ENCODE measurements at places on chromosomes 1 and 21. TPM values are rescaled to one million over a fixed set of nuclear protein-coding genes. Genes with fewer than 3 reads are reported as not detected.
A peak's percentile ranks its signal among the peaks of the same experiment; 100 is the strongest.

Gene DRAXIN
- total RNA-seq = not detected

- H3K36me3 ChIP-seq = no peaks in the 10 kb centered on the region
- H3K27me3 ChIP-seq = peaks cover 5% of the 10 kb centered on the region
- no peak for DNase-seq
- H3K4me1 ChIP-seq = peaks cover 8% of the 10 kb centered on the region
These were observed 10.4 kb downstream of the JUN start for GRCh38 chr1:58773406-58773840.

Gene LCE1B
- total RNA-seq = not detected

DNA sequence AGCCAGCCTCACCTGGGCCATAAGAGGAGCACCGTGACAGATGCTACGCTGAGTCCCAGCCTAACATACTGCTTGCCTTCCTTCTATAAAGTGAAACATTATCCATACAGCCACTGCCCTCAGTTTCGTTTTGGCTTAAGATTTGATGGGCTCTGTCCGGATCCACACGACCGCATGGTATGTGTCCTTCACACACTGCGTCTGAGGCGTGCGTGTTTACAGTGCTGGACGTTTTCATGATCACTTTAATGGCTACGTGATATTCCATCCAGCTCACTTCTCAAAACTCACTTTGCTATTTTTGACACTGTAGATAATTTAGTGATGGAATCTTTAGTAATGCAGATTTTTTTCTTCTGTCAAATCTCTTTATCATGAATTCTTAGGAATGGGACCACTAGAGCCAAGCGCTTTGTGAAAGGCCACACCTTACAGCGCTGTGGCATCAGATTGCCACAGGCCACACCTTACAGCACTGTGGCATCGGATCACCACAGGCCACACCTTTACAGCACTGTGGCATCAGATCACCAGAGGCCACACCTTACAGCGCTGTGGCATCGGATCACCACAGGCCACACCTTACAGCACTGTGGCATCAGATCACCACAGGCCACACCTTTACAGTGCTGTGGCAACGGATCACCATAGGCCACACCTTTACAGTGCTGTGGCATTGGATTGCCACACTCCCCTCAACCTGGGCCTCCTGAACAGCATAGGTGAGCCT, 47.1 kb downstream of the PRDM15 start:
- H3K4me3 ChIP-seq = no peak overlapping the region
- no peak for DNase-seq

Gene SELP
- total RNA-seq = 2.3 TPM

Gene POU2F1
- 31.2 TPM for total RNA-seq

DNA sequence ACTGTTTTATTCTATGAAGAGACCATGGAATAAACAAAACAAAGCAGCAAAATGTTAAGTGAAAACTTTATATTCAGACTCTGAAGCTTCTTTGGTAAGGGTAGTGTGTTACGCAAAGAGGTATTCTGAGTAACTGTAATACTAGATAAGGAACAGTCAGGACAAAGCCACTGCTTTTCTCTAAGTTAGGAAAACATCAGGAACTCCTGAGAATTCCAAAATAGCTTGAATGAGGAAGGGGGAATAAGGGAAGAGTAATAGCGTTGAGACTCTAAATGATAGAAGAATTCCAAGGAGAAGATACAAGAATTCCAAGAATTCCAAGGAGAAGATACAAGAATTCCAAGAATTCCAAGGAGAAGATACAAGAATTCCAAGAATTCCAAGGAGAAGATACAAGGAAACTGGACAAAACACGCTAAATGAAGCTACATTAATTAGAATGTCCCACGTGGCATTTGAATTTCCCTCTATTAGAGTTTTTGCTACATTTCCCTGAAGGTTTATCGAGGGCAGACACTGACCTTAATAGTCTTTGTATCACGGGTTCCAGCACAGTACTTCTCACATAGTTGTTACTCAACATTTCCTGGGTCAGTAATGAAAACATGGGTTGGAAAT, 71.5 kb downstream of the SMYD3 start:
- no peak overlapping the region for H3K27ac ChIP-seq
- no peak overlapping the region for H3K4me3 ChIP-seq
- no peak for DNase-seq
- H3K36me3 ChIP-seq = no peaks in the 10 kb centered on the region
- H3K27me3 ChIP-seq = no peaks in the 10 kb centered on the region
- H3K4me1 ChIP-seq = no peaks in the 10 kb centered on the region

DNA sequence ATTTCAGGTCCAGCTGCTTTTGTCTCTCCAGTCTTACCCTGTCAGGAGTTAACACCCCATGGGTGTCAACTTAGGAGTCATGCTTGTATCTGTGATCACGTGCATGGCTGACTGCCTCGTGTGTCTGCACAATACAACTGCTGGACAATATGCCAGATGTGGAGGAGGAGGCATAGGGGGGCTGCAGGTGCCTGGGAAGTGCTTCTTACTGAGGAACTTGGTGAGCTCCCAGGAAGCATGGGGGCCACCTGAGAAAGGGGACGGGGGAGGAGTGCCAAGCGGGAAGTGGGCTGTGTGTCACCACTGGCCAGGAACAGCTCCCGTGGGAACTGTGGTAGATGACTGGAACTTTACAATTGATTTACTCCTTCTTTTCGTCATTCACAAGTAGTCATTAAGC, 9.5 kb downstream of the RHEX start:
- peaks cover 13% of the 10 kb centered on the region for H3K4me1 ChIP-seq
- H3K4me3 ChIP-seq = no peak overlapping the region
- H3K27ac ChIP-seq = no peak overlapping the region
- no peaks in the 10 kb centered on the region for H3K36me3 ChIP-seq

DNA sequence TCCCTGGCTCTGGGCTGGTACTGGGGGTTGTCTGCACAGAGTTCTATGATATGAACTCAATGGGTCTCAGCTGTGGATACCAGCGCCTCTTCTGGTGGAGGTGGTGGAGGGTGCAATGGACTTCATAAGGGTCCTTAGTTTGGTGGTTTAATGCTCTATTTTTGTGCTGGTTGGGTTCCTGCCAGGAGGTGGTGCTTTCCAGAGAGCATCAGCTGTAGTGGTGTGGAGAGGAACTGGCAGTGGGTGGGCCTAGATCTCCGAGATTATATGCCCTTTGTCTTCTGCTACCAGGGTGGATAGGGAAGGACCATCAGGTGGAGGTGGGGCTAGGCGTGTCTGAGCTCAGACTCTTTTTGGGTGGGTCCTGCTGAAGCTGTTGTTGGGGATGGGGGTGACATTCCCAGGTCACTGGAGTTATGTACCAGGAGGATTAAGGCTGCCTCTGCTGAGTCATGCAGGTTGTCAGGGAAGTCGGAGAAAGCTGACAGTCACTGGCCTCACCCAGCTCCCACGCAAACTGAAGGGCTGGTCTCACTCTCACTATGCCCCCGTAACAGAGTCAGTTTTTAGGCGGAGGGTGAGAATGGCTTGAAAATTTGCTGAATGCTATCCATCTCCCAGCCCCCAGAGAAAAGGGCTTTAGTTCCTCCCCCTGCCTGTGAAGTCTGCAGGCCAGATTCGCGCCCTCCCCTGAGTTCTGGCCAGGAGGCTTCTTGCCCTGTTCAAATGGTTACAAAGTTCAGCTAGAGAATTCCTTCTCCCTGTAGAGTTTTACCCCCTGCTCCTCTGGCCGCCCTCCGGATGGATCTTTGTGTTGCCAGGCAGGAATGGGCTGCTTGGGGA, 902.9 kb downstream of the LTN1 start:
- H3K4me3 ChIP-seq = no peak overlapping the region
- H3K27me3 ChIP-seq = no peaks in the 10 kb centered on the region

Gene LCE3E
- total RNA-seq = not detected

GRCh38 chr21:26900980-26901379, 55.8 kb upstream of the ADAMTS1 start:
- peaks cover 3% of the 10 kb centered on the region for H3K36me3 ChIP-seq
- no peaks in the 10 kb centered on the region for H3K27me3 ChIP-seq
- no peak overlapping the region for H3K27ac ChIP-seq
- H3K4me1 ChIP-seq = no peaks in the 10 kb centered on the region

DNA sequence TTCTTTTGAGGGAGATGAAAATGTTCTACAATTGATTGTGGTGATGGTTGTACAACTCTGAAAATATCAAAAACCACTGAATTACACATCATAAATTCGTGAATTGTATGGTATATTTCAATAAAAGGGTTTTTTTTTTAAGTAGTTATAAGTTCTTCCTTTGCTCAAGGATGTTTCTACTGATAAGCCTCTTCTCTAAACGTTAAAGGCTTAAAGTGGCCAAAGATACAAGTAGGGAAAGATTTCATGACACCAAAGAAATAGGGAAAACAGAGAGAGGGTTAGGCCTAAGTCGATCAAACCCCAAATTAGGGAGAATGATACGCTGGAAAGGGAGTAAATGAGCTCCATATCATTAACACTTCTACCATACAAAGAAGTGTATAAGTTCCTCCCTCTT, 4.1 kb downstream of the KDM5B start:
- H3K4me3 ChIP-seq = no peak overlapping the region
- no peak for DNase-seq
- no peaks in the 10 kb centered on the region for H3K36me3 ChIP-seq
- H3K27me3 ChIP-seq = no peaks in the 10 kb centered on the region
- peaks cover 24% of the 10 kb centered on the region for H3K4me1 ChIP-seq
- no peak overlapping the region for H3K27ac ChIP-seq

- H3K36me3 ChIP-seq = peaks cover 3% of the 10 kb centered on the region
- H3K4me1 ChIP-seq = peaks cover 15% of the 10 kb centered on the region
- DNase-seq = no peak
These were observed 15.2 kb downstream of the DOP1B start for GRCh38 chr21:36171741-36172331.

- H3K4me3 ChIP-seq = no peak overlapping the region
- no peak overlapping the region for H3K27ac ChIP-seq
- no peaks in the 10 kb centered on the region for H3K36me3 ChIP-seq
- no peaks in the 10 kb centered on the region for H3K27me3 ChIP-seq
- H3K4me1 ChIP-seq = peaks cover 3% of the 10 kb centered on the region
These were observed 10.4 kb downstream of the MUL1 start for GRCh38 chr1:20497506-20497905.

GRCh38 chr1:178752891-178753290, 27.8 kb downstream of the RALGPS2 start:
- no peaks in the 10 kb centered on the region for H3K27me3 ChIP-seq
- H3K4me3 ChIP-seq = no peak overlapping the region
- H3K36me3 ChIP-seq = no peaks in the 10 kb centered on the region

DNA sequence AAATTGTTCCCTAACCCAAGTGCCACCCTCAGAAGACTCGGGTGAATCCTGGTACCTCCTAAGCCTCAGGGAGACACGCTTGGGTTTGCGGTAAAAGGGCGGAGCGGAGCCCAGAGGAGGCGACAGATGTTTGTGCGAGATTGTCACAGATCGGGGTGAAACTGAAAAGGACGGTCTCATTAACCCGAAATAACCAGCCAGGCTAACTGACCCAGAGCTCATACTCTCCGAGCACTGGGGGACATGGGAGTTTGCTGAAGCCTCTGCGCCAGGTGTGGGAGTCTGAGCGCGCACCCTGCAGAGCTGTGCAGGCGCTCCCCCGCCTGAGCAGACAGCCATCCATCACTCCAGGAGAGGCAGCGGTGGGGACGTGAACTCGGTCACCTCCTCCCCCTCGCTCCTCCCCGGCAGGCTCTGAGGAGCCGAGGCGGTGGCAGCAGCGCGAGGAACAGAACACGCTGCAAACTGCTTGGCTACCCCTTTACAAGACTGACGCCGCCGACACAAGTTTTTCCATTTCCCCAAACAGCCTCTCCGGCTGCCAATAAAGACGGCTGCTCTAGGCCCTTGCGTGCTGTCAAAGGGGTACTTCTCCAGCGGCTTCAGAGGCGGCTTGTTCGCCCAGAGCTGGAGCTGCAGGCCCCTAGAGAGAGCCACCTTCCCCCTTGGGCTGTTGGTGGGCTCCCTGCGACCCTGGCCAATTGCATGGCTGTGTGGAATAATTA, 43.5 kb downstream of the RRAGC start:
- no peak for DNase-seq
- no peak overlapping the region for H3K27ac ChIP-seq
- H3K27me3 ChIP-seq = peaks cover 83% of the 10 kb centered on the region

DNA sequence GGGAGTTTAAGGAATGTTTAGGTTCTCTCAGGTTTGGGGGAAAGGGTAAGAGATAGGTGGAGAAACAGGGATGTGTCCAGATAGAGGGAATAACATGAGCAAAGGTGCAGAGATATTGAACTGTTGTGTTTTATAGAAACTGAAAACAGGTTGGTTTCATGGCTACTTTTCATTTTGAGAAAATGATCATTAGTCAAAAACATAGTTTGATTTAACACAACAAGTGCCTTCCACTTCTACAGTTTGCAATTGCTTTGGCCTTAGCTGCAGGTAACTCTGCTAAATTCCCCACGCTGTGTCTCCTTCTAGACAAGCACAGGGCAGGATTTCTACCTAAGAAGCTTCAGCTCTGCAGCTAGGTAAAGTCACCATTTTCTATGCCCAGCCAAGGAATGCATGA, 124.9 kb downstream of the RGS2 start:
- H3K4me1 ChIP-seq = no peaks in the 10 kb centered on the region
- no peak for DNase-seq
- H3K27me3 ChIP-seq = no peaks in the 10 kb centered on the region
- no peak overlapping the region for H3K4me3 ChIP-seq
- H3K36me3 ChIP-seq = no peaks in the 10 kb centered on the region
- no peak overlapping the region for H3K27ac ChIP-seq

DNA sequence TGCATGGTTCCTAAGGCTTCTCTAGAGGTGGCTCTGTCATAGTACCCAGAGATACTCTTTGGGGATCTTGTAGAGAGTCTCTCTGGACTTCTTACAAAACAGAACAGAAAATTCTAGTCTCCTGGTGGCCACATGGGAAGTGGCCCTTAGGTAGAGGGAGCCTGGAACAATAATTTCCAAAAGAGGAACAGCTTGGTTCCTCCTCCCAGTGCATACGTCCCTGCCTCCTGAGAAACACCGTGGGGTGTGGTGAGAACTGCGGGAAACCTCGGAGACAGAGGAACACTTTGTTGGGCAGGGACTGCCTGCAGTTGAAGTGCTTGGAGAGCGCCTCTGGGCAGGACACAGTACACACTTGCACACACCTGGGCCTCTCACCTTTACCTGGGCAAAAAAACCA, 38.8 kb upstream of the EPHA8 start:
- no peak for DNase-seq
- H3K4me3 ChIP-seq = no peak overlapping the region
- peak overlapping the region; percentile 34 for H3K27ac ChIP-seq
- H3K27me3 ChIP-seq = no peaks in the 10 kb centered on the region
- peaks cover 10% of the 10 kb centered on the region for H3K36me3 ChIP-seq

GRCh38 chr1:244246334-244246733, 195.3 kb downstream of the ZBTB18 start:
- H3K27ac ChIP-seq = no peak overlapping the region
- H3K4me3 ChIP-seq = no peak overlapping the region
- H3K4me1 ChIP-seq = peaks cover 5% of the 10 kb centered on the region
- no peaks in the 10 kb centered on the region for H3K36me3 ChIP-seq

Gene OXCT2
- total RNA-seq = not detected

- H3K4me1 ChIP-seq = no peaks in the 10 kb centered on the region
- no peak overlapping the region for H3K4me3 ChIP-seq
- no peaks in the 10 kb centered on the region for H3K27me3 ChIP-seq
- H3K36me3 ChIP-seq = no peaks in the 10 kb centered on the region
- no peak for DNase-seq
- no peak overlapping the region for H3K27ac ChIP-seq
These were observed 28.6 kb downstream of the PLPPR4 start for GRCh38 chr1:99292886-99293285.

- peaks cover 14% of the 10 kb centered on the region for H3K36me3 ChIP-seq
These were observed 93.4 kb downstream of the TGFBR3 start for GRCh38 chr1:91792489-91793071.

GRCh38 chr1:215597961-215598360, 30.9 kb downstream of the KCTD3 start:
- no peak overlapping the region for H3K4me3 ChIP-seq
- no peaks in the 10 kb centered on the region for H3K36me3 ChIP-seq
- DNase-seq = no peak
- H3K27me3 ChIP-seq = no peaks in the 10 kb centered on the region
- no peak overlapping the region for H3K27ac ChIP-seq

Data from T-helper 17 cell (primary cell).